ENCODE measurements at places on chromosomes 11 and 22.

DNA sequence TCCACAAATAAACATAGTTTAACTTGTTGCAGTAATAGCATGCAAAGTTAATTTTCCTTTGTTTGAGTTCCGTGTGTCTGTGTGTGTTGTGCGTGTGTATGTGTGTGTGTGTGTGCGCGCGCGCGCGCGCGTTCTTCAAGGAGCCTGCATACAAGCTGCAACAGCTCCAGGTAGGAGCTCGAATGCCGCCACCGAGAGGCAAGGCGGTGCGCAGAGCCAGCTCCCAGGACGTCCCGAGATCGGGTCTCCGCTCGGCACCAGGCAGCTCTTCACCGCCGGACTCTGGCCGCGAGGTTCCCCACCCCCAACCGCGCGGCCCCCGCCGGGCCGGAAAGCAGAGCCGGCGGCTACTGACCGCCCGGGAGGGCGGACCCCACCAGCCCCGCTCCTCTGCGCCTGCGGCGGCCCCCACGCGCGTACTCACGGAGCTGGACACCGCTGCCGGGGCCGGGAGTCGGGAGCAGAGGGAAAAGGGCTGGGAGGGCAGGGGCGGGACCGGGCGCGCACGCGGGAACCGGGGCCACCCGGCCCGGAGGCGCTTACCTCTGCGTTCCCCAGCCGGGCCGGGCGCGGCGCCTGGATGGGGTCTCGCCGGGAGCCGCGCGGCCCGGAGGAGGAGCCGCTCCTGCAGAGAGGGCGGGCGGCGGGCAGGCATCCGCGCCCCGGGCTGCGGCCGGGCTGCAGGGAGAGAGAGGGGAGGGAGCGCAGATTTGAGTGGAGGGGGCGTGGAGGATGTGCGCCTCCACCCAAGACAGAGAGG, 40.4 kb upstream of the AKIP1 start:
- DNase-seq: peak; percentile 77

- peak; percentile 71 for DNase-seq
Observed at GRCh38 chr11:8011981-8012444, 24.9 kb downstream of the EIF3F start.

DNA sequence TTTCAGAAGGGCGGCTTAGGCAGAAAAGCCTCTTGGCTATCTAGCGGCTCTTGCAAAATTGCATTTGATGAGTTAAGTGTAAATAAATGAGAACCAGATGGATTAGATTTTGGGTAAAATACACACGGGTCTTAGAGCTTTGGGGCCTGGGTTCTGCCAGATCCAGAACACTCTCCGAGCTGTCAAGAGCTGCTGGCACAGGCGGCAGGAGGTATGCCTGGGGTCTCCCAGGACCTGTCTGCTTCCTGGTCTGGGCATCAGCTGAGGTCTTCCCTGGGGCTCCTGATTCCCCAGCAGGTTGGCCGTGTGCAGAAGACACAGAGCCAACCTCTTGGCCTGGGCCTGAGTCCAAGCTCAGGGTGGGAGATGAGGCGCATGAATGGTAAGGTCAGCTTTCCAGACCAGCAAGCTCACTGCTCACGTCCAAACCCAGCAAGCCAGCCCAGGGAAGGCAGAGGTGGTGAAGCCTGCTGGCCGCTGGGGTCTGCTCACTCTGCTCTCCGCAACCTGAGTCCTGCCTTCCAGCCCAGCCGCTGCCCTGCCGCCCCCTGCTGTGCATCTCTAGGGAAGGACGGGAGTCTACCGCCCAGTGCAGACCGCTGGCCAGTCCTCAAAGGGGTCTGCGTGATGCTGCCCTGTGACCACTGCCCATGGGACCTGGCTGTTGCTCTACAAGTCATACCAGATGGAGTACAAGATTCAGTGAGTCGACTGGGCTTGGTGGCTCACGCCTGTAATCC, 44.9 kb downstream of the SCUBE1 start:
- DNase-seq: no peak

- DNase-seq: peak; percentile 81
Observed at GRCh38 chr11:122808478-122808869, 29.8 kb upstream of the CRTAM start.

DNA sequence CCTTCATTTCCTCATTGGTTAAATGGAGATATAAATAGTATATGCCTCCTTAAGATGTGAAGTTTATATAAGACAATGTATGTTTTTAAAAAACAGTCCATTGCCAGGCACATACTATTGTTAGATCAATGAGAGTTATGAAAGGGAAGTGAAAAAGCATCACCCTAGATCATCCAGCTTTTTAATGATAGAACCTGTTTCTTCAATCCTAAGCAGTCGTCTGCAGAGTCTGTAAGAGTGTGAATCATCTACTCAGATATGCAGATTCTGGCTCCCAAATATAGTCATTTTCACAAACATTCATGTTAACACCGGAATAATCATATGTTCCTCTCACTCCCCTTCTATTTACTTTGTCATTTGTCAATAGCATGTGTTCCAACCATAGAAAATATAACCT, 65.3 kb upstream of the SLN start:
- no peak for DNase-seq

GRCh38 chr11:11401960-11402535, 49.0 kb upstream of the CSNK2A3 start:
- DNase-seq: no peak

- peak; percentile 88 for DNase-seq
Observed at GRCh38 chr22:28139961-28140360, 220.9 kb upstream of the PITPNB start.

- DNase-seq: no peak
Observed at GRCh38 chr11:792873-793272, 3.0 kb upstream of the CEND1 start.

- DNase-seq: peak; percentile 43
Observed at GRCh38 chr11:81644239-81644840, 1089.3 kb downstream of the FAM181B start.

GRCh38 chr11:43981006-43981405, 38.6 kb downstream of the C11orf96 start:
- no peak for DNase-seq

DNA sequence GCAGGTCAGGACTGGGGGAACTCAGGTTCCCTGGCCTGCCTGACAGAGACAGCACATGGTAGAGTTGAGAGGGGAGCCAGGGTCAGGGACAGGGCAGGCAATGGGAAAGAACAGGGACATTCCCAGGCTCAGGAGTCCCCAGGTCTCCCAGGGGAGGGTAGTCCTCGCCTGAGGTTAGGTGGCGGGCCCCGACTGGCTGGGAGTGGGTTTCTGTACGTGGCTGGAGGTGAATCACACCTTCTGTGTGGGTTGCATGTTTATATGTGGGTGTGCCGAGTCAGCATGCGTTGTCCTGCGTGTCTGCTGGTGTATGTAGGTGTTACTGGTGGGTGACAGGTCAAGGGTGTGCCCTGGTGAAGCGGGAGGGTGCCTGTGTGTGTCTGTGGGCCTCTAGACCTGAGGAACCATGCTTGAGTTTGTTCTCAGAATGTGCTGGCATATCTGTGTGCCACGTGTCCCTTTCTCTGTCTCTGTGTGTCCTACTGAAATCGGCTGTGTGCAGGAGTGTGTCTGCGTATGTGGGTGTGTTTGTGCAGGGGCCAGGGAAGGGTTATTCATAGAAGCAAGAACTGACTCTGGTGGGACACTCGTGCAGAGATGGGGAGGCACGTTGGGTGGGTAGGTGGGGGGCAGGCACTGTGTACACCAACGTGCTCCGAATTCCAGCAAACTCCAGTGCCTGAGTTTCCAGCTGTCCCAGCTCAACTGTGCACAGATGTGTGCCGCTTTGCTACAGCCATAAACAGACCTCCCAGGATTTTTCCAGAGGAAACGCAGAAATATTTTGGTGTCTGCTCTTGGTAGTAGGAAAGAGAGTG, 23.8 kb upstream of the OAF start:
- no peak for DNase-seq

- peak; percentile 50 for DNase-seq
Observed at GRCh38 chr11:69449320-69450063, 32.0 kb upstream of the LINC01488 start.
